Activated CD8-positive, alpha-beta memory T cell treated with anti-CD3 and anti-CD28 coated beads for 1 hour (primary cell): ENCODE measurements at places on chromosomes 3 and 15.
A peak's percentile ranks its signal among the peaks of the same experiment; 100 is the strongest.

- DNase-seq, result no peak
These were observed 40.9 kb upstream of the CLSTN2 start for GRCh38 chr3:139893963-139894642.

- peak; percentile 29 for DNase-seq
These were observed 106.6 kb downstream of the LRIG1 start for GRCh38 chr3:66394019-66394752.

DNA sequence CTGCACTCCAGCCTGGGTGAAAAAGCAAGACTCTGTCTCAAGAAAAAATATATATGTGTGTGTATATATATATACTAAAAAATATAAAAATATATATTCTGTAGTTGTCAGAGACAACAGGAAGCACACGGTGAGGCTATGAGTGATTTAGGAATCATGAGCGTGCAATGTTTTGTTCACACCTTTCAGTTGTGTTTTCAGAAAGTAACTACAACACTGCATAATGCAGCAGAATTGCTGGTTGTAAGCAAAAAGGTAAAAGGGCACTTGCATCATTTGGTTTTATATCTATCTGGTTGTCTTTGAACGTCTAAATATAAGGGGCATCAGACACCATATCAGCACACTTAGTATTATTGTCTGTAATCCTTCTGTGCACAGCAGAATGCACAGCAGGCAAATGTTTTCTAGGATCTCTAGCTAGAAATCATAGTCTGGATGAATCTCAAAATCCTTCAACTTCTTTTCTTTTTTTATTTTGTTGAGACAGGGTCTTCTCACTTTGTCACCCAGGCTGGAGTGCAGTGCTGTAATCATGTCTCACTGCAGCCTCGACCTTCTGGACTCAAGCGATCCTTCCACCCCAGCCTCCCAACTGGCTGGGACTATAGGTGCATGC lies 44.8 kb downstream of the CCR3 start:
- no peak for DNase-seq

- DNase-seq, result no peak
These were observed 3.0 kb downstream of the NAALADL2 start for GRCh38 chr3:174862101-174862500.

- DNase-seq, result peak; percentile 80
These were observed at the start of gene DIPK2A for GRCh38 chr3:143971359-143972154. TSS of gene DIPK2A (plus strand) at chr3:143971823. CDS start at chr3:143972333, 510 bp downstream.

DNA sequence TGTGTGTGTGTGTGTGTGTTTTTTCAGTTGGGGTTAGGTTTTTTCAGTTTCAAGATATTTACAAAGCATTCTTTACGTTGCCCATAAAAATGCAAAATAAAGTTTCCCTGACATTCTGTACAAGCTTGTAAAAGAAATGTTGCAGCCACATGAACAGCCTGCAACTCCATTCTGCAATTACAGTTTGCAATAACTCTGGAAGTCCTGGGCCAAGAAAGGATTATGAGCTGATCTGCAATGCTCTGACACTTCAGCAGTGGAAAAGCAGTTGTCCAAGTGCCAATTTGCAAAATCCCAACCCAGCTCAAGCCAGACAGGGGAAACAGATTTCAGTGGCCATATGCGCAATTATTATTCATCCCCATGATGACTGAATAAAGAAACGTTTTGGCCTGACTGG lies 322.1 kb downstream of the MEX3B start:
- DNase-seq, result no peak

DNA sequence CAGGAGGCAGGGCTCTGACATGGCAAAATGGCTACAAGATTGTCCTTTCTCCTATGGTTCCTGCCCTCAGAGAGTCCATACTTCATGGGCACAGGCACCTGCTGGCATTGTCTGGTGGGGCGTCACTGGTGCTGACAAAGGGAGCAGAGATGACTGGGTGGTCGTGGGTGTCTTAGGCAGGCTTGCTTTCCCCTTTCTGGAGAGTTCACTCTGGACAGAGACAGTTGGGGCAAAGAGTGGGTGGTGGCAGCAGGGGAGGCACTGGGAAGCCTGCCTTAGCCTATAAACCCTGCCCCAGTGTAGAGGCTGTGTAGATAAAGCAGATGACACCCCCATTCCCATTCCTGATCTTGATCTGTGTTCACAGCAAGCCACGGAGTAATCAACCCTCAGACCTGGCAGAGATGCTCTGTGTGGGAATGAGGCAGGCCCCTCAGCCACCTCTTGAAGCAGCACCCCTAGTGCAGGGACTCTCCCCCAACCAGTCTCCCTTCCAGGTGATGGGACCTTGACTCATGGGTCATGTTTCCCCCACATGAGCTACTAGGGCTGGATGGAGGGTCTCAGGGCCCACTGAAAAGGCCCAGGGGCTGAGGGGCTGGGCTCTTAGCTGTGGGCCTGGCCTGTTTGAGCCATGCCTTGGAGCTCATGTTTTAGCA lies 20.7 kb upstream of the DOCK3 start:
- DNase-seq, result no peak

GRCh38 chr3:106367496-106367895 lies 498.7 kb upstream of the CBLB start:
- DNase-seq, result no peak

DNA sequence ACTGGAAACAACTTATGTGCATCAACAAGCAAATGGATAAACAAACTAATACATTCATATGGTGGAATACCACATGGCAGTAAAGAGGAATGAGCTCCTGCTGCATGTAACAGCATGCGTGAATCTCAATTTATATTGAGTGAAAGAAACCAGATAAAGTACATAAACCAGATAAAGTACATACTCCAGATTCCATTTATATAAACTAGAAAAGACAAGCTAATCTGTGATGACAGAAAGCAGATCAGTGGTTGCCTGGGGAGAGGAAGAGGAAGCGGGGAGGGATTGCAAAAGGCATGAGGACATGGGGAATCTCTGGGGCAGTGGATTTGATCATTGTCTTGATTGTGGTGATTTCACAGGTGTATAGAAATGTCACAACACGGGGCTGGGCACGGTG lies 34.2 kb downstream of the LIMD1 start:
- DNase-seq, result no peak
